ENCODE measurements at places on chromosomes 11 and 22. TPM values are rescaled to one million over a fixed set of nuclear protein-coding genes. Genes with fewer than 3 reads are reported as not detected.

Gene SMIM35
- not detected for total RNA-seq

Gene LYVE1
- 5.9 TPM for total RNA-seq

Gene TSKU
- total RNA-seq: 20.6 TPM

Gene RCOR2
- 0.29 TPM for total RNA-seq

Gene CTSW
- total RNA-seq: not detected

Gene PVALB
- total RNA-seq: not detected

Gene C1QTNF5
- 111 TPM for total RNA-seq

Gene RAB39A
- total RNA-seq: 0.19 TPM

Gene GGT1
- total RNA-seq: 2.3 TPM

Gene OR4D10
- not detected for total RNA-seq

Gene C22orf42
- not detected for total RNA-seq

Gene CHRM1
- not detected for total RNA-seq

Gene HPX
- 0.67 TPM for total RNA-seq

Gene CPT1A
- total RNA-seq: 84.3 TPM

Gene OR10A2
- not detected for total RNA-seq

Gene OPCML
- not detected for total RNA-seq

Gene SAA4
- not detected for total RNA-seq

Gene IL18
- total RNA-seq: 0.19 TPM

Gene SAA1
- not detected for total RNA-seq

Gene RAG1
- 1.9 TPM for total RNA-seq

Gene CHRM4
- total RNA-seq: not detected

Gene DEUP1
- total RNA-seq: not detected

Gene SLC25A45
- 2.9 TPM for total RNA-seq

Gene GSTT2B
- total RNA-seq: 8.8 TPM

Gene SLC7A4
- total RNA-seq: under 0.01 TPM

Gene MS4A10
- total RNA-seq: not detected

Gene OR56A1
- not detected for total RNA-seq

Gene HTR3A
- total RNA-seq: not detected

Gene CBX6
- total RNA-seq: 49.2 TPM

Gene MALAT1
- total RNA-seq: 6,812 TPM

Gene SERPING1
- total RNA-seq: not detected

Gene PATZ1
- 35.6 TPM for total RNA-seq

Gene CRYBB3
- total RNA-seq: not detected

Gene MAPK8IP1
- 6.6 TPM for total RNA-seq

Gene TMEM225
- not detected for total RNA-seq

Gene HSPB2
- not detected for total RNA-seq

Gene APOA5
- not detected for total RNA-seq

Gene CARD18
- not detected for total RNA-seq
